ENCODE measurements at places on chromosomes 1 and 21.

- DNase-seq = no peak
These were observed 8.4 kb downstream of the MMACHC start for GRCh38 chr1:45508295-45509151.

- no peak for DNase-seq
These were observed 38.8 kb downstream of the CASQ2 start for GRCh38 chr1:115729756-115730155.

GRCh38 chr1:53238197-53239155 is at the start of gene MAGOH:
TSS of gene MAGOH (minus strand) at chr1:53238518. CDS start at chr1:53238448, 70 bp downstream.
- peak; percentile 95 for DNase-seq

GRCh38 chr21:46079352-46080170 is 18.4 kb upstream of the COL6A2 start:
- peak; percentile 20 for DNase-seq

DNA sequence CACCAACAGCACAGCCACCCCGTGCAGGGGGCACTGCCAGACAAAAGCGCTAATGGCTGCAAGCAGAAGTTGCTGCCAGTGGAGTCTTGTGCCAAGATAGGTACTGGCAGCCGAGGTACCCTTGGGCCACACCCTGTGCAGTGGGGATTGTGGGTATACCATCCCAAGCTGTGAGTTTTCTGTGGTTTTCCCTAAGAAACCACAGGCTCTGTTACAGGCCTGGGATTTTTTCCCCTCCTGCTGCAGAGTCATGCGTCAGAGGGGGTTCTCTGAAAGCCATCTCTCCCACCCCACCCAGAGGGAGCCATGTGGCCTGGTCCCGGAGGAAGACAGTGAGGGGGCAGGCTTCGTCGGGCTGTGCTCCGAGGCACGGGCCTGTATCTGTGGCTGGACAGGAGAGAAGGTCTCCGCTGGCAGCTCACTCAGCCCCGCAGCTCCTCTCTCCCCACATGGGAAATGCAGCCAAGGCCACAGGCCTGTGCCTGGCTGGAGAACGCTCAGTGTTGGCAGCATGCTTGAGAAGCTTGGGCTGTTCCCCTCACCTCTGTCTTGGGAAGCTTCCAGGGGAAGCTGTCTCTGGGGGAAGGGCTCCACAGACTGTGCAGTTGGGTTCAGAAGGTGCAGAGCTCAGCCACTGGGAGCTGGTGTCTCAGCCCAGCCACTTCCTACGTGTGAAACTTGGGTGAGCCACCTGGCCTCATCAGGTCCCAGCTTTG is 42.5 kb downstream of the NEK2 start:
- DNase-seq = no peak

DNA sequence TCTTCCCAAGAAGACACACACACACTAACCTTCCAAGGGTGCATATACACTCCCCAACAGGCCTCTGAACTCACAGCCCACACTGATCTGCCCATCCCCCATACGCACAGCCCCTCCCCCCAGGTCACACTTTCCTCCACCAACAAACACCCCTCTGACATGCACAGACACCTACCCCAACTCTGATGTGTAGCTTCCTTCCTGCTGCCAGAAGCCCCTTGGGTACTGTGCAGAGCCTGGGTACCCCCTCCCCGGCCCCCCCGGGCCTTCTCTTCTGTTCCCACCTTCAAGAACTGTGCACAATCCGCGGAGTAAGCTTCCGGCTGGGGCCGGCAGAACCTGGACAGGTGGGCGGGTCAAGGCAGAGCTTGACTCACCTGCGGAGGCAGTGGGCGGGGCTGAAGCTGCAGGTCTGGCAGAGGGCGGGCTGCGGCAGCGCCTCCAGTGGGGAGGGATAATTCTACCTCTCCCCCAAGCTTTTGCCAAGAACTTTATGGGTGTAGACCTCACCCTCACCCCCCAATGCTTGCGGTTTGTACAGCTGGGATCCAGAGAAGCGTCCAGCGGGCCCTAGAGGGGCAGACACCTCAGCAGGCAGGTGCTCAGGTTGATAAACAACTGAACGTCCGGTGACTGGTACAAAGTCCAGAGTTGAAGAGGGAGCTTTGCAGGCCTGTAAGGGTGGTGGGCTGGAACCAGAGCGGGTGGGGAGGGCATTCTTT is at the start of gene C1orf210:
Gene C1orf210, minus strand, starts transcription at position 313 of the 722 bp plus-strand sequence. CDS start 2,311 bp downstream, outside the sequence.
- peak; percentile 94 for DNase-seq

- no peak for DNase-seq
These were observed 910 bp downstream of the RUNX1 start for GRCh38 chr21:35048183-35048601.

GRCh38 chr1:31063631-31064030 is 1.9 kb downstream of the PUM1 start:
- DNase-seq = no peak

DNA sequence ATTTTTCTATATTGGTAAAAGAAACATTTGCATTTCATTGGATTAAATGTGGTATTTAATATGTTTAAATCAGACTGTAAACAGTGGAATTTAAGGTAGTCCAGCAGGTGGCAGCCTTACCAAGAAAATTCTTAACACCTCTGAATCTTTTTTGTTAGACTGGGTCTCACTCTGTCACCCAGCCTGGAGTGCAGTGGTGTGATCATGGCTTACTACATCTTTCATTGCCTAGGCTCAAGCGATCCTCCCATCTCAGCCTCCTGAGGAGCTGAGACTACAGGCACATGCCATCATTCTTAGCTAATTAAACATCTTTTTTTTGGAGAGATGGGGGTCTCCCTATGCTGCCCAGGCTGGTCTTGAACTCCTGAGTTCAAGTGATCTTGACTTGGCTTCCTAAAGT is 98.8 kb downstream of the RABGAP1L start:
- peak; percentile 52 for DNase-seq

DNA sequence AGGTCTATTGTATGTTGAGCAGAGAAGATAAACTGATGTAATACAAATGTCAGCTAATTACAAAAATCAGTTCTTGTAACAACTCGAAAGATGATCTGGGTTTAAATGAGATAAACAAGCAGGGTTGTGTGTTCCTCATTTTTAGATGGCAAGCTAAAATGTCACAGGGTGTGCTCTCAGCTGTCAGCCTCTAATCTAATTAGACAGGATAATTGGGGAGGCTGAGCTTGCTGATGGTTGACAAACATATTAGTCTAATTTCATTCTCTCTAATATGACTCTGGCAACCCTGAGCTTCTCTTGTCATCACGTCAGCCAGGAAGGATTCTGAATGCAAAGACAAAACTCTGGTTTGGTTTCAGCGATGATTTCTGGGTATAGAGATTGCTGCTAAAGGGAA is 335.3 kb upstream of the KAZN start:
- no peak for DNase-seq

DNA sequence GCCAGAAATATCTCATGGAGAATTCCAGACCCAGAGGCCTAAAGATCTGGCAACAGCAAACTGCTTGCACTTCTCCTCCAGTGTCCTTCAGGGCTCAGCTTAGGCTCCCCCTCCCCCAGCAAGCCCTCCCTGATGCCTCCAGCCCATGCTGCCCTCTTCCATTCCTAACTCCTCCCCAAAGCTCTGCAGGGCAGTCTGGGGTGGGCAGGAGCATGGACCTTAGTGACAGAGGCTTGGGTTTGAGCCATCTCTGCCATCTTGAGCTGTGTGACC is 436.8 kb downstream of the PTPRU start:
- DNase-seq = no peak

DNA sequence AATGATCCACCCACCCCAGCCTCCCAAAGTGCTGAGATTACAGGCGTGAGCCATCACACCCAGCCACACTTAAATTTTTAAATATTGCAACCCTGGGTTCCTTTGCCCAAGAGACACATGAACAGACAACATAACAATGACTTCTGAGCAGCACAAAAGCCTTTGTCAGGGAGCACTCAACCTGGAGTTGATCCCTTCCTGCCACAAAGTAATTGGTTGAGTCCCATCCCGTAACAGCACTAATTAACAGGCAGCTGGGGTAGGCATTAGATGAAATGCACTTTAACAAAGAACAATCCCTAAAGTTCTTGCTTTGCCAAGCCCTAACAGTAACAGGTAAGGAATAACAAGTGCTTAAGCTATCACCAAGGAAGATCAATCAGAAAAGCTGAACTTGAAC is 5.9 kb upstream of the BCAR3 start:
- DNase-seq = no peak

DNA sequence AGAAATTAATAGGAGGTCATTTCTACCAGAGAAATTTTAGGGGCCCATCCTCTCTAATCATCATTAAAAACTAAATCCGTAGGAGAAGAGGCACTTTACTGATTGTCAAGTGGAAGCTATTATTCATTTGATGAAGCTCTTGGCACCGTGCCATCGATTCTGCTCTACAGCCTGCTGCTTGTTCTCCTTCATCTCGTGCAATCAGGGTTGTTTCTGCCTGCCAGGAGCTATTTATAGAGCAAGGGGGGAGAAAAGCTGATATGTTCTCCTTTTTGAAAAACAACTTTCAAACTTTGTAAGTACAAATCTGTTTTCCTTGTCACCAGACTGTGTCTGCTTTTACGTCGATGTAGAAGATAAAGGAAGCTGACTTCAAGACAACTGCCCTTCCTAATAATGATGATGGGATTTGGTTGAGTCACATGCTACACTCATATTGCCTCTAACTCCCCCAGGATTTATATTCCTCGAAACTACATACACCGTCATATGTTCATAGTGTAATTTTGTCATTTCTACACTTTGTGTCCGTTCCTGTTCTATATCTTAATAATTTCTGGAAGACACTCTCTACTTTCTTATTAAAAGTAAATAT is 169.6 kb upstream of the LHX8 start:
- DNase-seq = no peak

- DNase-seq = peak; percentile 73
These were observed 673 bp downstream of the CD46 start for GRCh38 chr1:207752456-207752998.

- peak; percentile 70 for DNase-seq
These were observed 4.5 kb upstream of the IER5 start for GRCh38 chr1:181083842-181084605.

DNA sequence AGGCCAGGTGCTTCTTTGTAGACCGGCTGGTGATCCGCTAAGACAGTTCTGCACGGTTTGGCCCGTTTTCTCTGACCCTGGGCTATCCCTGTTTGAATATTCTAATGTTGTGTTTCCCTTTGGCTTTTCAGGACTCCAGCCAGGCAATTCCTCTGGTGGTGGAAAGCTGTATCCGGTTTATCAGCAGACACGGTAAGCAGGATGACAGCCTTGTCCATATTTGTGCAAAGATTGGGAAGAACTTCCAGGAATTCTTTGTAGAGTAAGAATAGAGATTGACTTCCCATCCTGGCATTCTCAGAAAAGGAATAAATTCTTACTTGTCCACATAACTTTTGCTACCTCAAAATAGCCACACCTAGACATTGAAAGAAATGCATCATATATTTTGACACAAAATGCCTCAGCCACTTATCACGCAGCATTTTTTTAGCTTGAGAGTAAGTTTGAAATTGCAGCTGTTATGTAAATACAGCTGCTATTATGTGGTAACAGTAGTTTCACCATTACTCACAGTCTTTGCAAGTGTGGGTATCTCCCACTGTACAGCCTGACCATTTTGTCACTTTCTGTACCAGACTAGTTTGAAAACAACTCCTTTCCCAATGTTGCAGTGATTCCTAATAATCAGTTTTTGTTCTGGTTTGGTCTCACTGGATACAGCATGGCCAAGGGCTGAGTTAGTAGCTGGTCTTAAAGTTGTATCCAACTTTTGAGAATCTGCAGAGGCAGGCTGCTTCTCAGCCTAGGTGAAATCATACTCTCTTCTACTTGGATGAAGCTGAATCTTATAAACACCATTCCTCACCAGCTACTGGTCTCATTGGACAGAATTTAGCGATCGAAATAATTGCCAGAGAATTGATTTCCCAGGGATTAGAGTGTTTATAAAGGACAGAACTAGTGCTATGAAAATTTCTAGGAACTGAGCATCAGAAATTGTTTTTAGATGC is 40.0 kb upstream of the IKBKE start:
- peak; percentile 10 for DNase-seq

DNA sequence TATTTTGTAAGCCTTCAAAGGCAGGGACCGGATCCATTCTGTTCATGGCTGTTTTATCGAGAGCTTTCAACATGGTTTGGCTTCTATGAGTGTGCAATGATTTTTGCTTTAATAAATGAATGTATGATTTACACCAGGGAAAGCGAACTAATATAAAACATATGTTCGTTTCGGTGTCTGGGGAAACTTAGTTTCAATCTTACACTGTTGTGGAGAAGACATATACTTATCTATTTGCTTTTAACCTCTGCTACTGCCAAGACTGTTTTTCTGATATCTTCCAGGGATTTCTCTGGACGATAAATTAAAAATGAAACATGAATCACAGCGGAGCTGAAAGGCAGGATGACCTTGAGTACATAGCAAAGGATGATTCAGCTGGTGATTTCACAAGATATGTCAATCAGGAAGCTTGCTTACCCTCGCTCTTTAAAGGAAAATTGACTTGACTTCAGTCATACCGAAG is 14.7 kb upstream of the CYYR1 start:
- DNase-seq = no peak

DNA sequence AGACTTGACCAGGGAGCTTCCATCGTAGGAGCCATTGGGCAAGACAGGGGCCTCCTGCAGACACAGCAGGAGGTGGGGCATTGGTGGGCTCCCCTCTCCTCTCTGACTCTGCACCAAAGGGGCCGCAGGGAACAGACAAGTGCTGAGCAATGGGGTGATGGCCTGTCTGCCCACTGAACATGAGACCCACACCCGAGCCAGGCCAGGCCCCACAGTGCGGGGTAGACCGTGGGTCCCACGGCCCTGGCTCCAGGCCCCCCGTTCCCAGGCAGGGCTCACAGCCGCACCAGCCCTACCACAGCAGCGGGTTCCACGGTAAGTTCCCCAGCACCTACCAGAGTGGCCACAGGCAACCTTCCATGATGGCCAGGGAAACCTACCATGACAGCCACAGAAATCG is 45.9 kb downstream of the CHD5 start:
- no peak for DNase-seq

DNA sequence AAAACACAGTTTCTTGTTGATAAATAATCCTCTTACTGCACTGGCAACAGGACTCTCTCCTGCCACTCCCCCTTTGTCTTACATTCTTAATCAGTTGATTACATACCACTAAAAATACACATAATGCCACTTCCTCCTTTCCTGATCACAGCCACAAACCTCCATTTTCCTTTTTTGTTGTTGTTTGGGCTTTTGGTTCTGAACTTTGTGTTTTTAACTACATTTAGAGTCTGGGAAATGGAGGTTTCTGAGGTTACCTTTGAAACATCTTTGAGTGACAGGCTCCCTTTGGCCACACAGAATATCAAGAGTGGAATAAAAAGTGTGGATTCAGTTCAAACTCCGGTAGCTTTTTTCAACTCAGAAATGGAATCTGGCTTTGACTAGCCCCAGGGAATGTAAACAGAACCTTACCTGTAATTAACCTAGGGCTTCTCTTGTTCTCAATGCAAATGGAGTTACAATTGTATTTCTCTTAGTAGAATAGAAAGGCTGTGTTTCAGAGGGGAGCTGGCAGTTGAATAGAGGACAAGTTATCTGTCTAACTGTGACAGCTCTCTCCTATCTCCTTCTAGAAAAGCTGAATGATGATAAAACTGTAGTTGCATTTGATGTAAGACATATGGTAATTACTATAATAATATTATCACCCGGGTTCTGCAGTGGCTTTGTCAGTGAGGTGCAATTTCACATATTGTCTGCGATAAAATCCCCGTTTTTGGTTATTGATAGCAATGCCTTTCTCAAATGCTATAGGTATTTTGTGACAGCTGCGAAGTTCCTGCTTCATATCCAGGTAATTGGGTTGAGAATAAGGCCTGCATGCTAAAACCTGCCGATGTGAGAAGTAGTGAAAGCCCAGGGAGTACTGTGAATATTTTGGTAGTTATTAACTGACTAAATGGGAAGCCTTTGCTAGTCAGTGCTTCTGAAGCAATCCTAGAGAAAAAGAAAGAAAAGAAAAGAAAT is 66.9 kb downstream of the ST6GALNAC5 start:
- DNase-seq = no peak

- peak; percentile 43 for DNase-seq
These were observed 8.0 kb upstream of the PLCH2 start for GRCh38 chr1:2468041-2468472.

Measured in Caco-2 (cell line).